Aortic smooth muscle cell (primary cell): ENCODE measurements at places on chromosomes 6 and 20. TPM values are rescaled to one million over a fixed set of nuclear protein-coding genes. Genes with fewer than 3 reads are reported as not detected.

The C6orf163 gene
- 1.5 and 2.1 TPM in 2 replicates for total RNA-seq

The RUNX2 gene
- total RNA-seq = 0.44 and 0.79 TPM in 2 replicates

The PGBD1 gene
- total RNA-seq = 4.1 and 5.0 TPM in 2 replicates

The HLA-DRB5 gene
- total RNA-seq = not detected in 2 replicates

The FAXC gene
- under 0.01 and 0.25 TPM in 2 replicates for total RNA-seq
